Mammary epithelial cell (primary cell): ENCODE measurements at places on chromosomes 1 and 21.
A peak's percentile ranks its signal among the peaks of the same experiment; 100 is the strongest.

- DNase-seq, result no peak
Observed at GRCh38 chr1:32421775-32422174, 27.5 kb upstream of the BSDC1 start.

- DNase-seq, result no peak
Observed at GRCh38 chr1:68459091-68459490, 9.3 kb upstream of the RPE65 start.

GRCh38 chr1:62689524-62689923 lies 1.3 kb upstream of the DOCK7 start:
- DNase-seq, result peak; percentile 70

DNA sequence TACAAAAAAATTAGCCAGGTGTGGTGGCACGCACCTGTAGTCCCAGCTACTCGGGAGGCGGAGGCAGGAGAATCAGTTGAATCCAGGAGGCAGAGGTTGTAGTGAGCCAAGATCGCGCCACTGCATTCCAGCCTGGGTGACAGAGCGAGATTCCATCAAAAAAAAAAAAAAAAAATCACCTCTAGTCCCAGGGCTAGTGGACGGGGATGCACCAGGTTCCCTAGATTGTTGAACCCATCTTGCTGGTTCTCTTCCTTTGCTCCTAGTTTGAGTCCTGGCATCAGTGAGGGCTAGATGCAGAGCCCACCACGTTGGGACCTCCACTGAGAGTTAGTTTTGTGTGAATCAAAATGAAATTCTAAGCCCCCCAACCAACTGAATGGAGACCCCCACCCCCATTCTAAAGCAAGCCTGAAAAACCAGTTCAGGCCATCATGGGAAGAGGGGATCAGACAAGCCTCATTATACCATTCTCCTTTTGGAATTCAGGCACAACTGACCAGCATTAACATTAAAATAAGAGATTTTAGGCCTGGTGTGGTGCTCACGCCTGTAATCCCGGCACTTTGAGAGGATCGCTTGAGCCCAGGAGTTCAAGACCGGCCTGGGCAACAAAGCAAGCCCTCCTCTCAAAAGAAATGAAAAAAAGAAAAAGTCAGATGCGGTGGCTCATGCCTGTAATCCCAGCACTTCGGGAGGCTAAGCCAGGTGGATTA lies 17.9 kb upstream of the L1TD1 start:
- no peak for DNase-seq

- DNase-seq, result no peak
Observed at GRCh38 chr1:18997508-18997907, 41.0 kb upstream of the IFFO2 start.

DNA sequence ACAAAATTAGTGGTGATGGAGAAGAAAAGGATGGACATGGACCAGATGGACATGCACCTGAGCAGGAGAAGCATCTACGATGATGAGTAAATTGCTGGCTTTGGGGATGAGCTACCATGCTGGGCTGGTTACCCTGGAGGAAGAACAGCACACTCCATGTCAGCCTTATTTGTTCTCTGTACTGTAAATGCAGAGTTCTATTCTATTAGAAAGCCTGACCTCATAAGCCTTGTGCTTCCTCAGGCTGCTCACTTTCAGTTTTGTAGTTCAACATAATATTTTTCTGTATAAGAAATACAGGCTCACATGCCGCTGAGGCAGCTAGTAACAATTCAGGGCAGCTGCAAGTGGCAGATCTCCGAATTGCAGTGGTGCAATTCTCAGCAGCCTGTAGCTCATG lies 249.6 kb downstream of the PLA2G4A start:
- no peak for DNase-seq

DNA sequence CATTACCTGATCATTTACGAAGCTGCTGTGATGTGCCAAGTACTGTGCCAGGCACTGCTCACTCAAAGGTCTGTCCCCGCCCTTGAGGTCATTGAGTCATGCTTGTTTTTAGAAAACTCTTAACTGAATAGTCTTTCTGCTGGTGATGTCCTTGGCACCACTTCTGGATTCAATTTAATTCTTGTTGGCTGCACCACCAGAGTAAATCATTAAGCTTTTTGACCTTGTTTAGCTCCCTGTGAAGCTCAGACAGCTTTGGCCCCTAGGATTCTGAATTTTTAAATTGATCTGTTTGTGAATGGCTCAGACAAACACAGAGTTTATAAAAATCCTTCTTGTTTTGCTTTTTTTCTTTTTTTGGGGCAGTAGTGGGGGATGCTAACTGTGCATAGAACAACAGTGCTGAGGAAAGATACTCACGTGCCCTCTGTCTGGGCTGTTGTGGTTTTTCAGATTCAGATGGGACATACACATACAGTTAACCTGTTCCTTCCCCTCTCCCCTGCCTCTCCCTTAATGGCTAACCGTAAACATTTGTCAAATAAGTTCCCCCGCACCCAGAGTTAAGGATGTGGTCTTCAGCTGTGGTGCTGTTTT lies 67.6 kb downstream of the MTR start:
- DNase-seq, result no peak

DNA sequence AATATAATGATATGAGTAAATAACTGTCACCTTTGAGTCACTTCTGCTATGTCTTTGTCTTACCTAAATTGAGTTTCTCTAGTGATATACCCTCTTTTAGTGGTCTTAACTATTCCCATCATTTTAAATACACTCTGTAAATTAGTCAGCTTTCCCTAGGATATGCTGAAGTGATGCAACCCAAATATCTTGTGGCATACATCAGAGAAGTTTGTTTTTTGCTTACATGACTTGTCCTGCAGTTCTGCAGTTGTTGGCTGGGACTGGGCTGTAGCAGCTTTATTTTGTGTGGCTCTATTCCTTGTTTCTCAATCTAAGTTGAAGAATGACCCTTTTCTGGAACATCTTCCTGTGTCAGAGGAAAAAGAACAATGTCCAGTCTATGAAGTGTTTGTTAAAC lies 76.4 kb downstream of the TTC3 start:
- DNase-seq, result peak; percentile 14

- no peak for DNase-seq
Observed at GRCh38 chr1:235601104-235601503, 48.5 kb downstream of the GNG4 start.

DNA sequence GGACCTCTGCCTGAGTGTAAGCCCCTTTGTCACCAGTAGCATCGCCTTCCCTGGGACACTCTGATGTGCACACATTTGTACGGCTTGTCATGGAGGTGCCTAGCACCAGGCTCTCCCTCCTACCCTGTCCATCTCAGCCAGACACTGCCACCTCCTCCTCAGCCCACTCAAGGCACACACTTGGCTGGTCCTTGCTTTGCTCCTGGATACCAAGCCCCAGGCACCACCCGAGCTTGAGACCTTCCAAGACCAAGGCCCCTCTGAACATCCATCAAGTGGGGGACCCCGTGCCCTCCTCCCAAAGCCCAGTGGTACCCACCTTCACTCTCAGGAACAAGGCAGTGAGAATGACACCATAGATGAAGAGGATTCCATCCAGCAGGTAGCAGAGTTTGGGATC lies 78.0 kb downstream of the CD247 start:
- DNase-seq, result no peak

DNA sequence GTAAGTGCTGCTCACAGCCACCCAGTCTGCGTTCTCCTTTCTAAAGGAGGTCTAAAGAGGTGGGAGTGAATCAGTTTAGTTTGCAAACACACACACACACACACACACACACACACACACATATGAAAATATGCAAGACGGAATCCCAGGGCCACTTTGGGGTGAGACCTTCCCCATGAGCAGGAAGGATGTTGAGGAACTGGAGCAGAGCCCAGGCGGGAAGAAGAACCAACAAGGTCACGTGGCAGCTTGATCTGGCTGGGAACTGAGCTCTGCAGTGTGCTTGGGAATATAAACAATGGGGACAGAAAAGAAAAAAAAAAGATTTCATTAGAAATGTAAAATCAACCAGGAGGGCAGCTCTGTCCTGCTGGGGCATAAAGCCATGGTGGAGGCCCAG lies 32.6 kb downstream of the OR2G3 start:
- no peak for DNase-seq

GRCh38 chr1:65470766-65471165 lies 50.3 kb downstream of the LEPR start:
- no peak for DNase-seq

DNA sequence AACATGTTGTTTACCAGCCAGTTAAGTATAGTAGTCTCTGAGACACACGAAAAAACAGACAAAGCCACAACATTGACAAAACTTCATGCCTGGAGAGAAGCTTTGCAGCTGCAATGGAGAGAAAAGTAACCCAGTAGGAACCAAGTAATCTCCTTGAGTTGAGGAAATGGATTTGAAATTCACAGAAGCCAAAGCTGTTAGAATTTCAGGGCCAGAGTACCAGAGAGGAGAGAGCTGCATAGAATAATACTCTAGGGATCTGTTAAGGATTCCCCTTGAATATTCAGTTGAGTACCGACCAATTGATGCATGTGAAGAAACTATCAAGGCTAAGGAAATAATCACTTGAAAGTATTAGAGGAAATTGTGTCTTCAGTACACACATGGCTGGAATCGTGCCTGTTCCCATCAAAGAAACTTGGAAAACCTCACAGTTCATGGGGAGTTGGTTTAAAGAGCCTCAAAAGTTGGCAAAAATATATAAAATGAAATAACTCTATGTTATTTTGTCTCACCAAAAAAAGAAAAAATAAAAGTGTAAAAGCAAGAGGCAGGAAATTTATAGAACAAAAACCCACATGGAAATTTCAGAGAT lies 324.0 kb upstream of the NEGR1 start:
- no peak for DNase-seq

- DNase-seq, result peak; percentile 77
Observed at GRCh38 chr1:175822580-175822979, 79.2 kb upstream of the TNR start.

DNA sequence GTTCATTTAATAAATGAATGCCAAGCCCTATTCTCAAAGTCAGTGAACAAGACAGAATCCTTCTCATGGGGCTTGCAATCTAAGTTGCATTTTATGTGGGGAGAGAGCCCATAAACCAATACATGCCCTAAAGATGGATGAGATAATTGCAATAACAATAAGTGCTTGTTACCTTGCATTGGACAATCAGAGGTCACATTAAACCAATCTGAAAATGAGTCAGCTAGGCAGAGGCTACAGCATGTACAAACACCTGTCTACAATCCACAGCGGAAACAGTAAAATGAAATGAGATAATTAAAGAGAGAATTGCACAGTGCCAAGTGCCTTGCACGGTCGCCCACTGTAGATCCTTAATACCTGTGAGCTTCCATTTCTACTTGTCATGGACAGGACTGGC lies 7.4 kb upstream of the IGFN1 start:
- DNase-seq, result peak; percentile 80

DNA sequence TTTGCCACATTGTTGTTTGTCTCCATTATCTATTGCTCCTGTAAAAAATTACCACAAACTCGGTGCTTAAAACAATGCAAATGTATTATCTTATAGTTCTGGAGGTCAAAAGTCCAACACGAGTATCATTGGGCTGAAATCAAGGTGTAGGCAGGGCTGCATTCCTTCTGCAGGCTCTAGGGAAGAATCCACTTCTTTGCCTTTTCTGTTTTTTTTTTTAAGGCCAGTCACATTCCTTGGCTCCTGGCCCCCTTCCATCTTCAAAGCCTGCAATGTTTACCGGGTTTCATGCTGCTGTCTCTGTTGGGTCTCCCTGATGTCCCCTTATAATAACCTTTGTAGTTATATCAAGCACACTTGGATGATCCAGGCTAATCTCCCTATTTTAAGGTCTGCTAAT lies 212.7 kb downstream of the PTBP2 start:
- no peak for DNase-seq

DNA sequence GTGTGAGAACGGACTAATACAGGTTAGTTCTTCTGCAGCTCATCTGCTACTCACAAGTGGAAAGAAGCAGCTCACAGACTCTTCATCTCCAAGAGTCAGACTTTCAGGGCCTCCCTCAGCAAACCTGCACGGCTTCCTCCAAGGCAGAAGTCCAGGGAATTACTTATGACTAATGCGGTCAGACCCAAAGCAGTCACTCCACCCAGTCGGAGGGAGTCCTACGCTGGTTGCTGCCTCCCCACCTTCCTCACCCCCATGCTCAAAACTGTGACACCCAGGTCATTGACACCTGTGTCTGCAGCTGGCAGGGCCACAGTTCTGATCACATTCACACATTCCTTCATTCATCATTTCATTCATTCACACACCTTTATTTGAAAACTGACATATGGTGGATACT lies 38.4 kb upstream of the PRDM2 start:
- no peak for DNase-seq

- no peak for DNase-seq
Observed at GRCh38 chr1:10306435-10306834, 92.4 kb upstream of the PGD start.

DNA sequence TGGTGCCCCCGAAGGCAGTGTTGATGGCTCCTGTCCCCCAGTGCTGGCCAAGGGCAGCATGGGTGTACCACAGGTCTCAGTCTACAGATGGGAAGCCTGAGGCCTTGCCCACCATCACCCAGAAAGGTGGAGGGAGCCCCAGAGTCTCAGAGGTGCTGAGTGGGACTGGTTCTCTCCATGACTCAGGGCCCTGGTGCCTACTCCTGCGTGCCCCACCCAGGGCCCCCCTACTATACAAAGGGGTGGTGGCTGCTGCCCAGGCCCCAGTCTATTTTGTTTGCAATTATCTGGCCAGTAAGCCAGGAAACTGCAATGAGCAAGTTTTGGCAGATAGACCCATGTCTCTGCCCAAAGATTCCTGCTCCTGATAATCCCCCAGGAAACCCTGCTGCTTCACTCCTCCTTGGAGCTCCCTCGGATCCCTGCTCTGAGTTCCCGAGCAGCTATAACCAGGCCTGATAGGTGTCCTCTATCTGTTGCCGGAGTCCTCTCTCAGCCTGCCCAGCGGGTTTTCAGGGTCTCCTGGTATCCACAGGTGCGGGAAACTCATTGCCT lies 41.7 kb downstream of the EDN2 start:
- DNase-seq, result peak; percentile 26

DNA sequence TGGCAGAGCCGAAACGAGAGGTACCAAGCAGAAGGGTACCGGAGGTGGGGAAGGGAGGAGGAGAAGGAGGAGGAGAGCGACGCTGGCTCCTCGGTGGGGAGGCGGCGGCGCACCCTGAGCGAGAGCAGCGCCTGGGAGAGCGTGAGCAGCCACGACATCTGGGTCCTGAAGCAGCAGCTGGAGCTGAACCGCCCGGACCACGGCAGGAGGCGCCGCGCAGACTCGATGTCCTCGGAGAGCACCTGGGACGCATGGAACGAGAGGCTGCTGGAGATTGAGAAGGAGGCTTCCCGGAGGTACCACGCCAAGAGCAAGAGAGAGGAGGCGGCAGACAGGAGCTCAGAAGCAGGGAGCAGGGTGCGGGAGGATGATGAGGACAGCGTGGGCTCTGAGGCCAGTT lies 32.4 kb downstream of the STYXL2 start:
- DNase-seq, result no peak
